ENCODE measurements at places on chromosomes 3 and 15.

DNA sequence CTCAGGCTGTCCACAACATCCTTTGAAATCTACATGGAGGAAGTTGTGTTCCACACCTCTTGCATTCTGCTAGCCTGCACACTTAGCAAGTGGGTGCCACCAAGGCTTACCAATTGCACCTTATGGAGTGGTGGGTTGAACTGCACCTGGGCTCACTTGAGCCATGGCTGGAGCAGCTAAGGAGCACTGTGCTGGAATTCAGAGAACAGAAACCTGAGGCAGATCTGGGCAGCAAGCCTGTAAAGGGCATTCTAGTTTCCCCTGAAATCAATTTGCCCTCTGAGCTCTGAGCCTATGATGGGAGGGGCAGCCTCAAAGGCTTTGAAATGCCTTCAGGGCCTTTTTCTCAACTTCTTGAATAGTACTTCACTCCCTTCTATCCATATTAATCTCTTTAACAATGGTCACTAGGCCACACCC is 18.0 kb downstream of the BTLA start:
- no peak for DNase-seq

DNA sequence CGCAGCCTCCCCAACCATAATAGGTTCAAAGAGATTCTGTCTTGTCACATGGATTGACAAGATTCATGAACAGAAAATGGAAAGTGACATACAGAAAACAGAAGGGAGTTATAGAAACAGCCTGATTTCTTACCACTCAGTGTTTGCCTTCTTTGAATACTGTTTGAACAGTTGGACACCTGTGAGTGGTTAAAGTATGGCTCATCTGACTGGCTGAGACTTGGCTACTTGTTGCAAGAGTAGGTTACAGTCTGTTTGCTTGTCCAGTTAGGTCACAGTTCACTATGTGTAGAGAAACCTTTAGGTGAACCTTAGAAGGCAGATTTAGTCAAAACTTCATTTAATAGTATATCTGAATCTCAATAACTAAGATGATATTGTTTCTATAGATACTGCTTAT is 1003.9 kb upstream of the EPHA6 start:
- no peak for DNase-seq

DNA sequence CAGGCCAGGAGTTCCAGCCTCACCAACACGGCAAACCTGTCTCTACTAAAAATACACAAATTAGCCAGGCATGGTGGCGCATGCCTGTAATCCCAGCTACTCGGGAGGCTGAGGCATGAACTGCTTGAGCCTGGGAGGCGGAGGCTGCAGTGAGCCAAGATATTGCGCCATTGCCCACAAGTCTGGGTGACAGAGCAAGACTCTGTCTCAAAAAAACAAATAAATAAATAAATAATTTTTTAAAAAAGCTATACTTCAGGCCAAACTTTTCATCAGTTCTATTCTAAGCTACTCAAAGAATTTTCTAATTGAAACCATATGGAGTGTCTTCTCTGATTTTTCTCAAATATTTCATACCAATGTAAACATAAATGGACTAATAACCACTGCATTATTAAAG is 43.5 kb downstream of the PHC3 start:
- no peak for DNase-seq

GRCh38 chr3:171825222-171825828 is 15.0 kb upstream of the PLD1 start:
- no peak for DNase-seq

- DNase-seq: no peak
These were observed 34.5 kb upstream of the BNC1 start for GRCh38 chr15:83318861-83319415.

DNA sequence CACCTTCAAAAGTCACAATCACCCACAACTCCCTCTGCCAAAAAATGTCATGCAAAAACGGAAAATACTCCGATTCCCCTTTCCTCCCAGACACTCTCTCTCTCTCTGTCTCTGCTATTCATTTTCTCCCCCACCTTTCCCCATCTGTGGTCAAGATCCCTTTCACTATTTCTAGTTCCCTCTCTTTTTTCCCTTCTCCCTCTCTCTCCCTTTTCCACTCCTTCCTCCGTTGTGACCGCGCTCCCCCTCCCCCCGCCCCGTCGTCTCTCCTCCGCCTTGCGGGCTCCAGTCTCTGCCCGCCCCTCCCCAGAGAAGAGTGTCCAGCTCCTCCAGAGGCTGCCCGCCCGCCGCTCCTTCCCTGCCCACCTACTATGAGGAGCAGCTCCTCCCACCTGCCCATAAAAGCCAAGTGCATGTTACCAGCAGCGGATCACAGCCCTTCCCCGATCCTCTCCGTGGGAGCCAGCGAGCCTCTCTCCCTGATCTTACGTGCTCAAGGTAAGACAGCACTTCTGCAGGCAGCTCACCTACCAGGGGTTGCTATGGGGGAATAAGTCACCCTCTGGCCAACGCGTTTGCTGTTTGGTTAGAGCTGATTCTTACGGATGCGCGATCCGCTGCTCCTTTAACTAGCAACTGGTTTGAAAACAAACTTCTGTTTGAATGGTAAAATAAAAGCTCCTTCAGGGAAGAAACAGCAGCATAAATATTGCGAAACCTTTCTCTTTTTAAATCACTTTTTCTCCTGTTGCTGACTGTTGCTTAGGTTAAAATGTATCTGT is at the start of gene COL8A1:
TSS of gene COL8A1 (plus strand) at position 428 of the 782 bp plus-strand sequence. CDS start 152,089 bp downstream, outside the sequence.
- DNase-seq: no peak

- no peak for DNase-seq
These were observed 167.7 kb downstream of the LRTM1 start for GRCh38 chr3:54760201-54760600.

DNA sequence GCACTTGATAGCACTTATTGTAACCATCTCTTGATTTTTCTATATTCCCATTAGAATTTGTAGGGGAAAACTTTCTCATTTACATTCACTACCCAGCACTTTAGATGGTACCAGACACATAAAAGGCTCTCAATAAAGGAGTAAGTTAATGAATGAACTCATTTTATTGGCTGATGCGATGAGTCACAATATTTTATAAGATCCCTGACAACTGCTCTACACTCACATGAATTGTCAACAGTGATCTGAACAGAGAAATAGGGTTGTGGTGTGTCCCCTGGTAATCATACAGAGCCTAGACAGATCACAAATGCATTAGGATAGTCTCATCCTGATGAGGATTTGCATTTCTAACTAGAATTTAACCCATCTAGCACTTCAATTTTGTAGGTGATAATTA is 567.6 kb upstream of the ARPP21 start:
- no peak for DNase-seq

GRCh38 chr3:186994000-186994955 is 64.0 kb downstream of the ST6GAL1 start:
- DNase-seq: no peak

DNA sequence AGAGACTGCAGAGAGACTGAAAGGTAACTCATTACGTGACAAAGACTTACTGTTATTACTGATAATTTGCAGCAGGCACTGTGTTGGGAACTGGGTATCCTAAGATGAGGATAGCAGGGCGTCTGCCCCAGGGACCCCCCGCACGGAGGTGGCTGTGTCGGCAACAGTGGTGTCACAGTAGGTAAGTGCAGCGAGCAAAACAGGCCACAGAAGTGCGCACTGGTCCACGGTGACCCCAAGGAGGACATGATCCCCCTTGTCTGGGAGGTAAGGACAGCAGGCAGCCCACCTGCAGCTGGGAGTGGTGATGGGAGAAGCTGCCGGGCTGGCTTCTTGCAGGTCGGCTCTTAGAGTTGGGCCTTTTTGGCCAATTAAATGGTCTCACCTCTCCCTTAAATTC is 82.9 kb downstream of the FAM43A start:
- no peak for DNase-seq

DNA sequence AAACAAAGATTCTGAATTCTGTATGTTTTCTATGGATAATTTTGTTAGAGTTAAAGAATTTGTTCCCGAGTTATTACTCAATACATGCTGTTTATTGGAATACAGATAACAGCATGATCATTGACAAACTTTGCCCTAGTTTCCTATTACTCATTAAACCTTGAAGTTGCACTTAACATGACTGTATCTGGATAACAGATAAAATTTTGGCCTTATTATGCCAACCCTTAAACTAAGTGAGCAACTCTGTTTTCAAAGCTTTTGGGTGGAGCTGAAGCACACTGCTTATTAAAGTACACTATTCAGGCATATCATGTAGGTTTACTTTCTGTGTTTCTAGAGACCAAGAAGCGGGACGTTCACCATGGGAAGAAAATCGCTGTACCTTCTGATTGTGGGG is at the start of gene AADAC:
TSS of gene AADAC (plus strand) at position 318 of the 400 bp plus-strand sequence. CDS start at position 365, 47 bp downstream.
- DNase-seq: no peak

- no peak for DNase-seq
These were observed 563.1 kb downstream of the GRM7 start for GRCh38 chr3:7423995-7424394.

GRCh38 chr15:80870893-80871292 is 91.7 kb downstream of the CEMIP start:
- DNase-seq: no peak

GRCh38 chr3:22371607-22372291 is 620.7 kb upstream of the ZNF385D start:
- DNase-seq: no peak

DNA sequence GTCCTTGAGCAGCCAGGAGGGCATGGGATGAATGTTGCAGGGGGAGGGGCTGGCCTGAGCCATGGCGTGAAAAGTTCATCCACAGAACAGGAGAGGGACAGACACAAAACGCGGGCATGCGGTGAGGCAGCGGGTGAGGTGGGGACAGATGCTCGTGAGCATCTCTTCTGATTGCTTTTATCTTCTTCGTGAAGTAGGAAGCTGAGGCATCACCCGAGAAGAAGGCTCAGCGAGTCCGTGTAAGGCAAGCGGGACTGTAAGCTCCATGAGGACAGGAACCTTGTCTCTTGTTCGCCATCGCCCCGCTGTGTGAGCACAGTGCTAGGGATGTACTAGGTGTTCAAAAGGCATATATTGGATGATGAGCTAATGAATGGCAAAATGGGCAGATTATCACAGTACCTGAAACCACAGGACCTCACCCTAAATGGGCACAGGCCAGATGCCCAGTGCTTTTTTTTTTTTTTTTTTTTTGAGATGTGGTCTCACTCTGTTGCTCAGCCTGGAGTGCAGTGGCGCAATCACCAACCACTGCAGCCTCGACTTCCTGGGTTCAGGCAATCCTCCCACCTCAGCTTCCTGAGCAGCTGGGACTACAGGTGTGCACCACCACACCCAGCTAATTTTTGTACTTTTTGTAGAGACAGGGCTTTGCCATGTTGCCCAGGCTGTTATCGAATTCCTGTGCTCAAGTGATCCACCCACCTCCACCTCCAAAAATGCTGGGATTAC is 46.8 kb downstream of the CPN2 start:
- no peak for DNase-seq

- no peak for DNase-seq
These were observed 218.6 kb downstream of the GREM1 start for GRCh38 chr15:32936283-32936918.

- DNase-seq: no peak
These were observed 542 bp downstream of the PLOD2 start for GRCh38 chr3:146160321-146160963.

GRCh38 chr3:137692803-137693431 is 71.2 kb upstream of the SOX14 start:
- DNase-seq: no peak

DNA sequence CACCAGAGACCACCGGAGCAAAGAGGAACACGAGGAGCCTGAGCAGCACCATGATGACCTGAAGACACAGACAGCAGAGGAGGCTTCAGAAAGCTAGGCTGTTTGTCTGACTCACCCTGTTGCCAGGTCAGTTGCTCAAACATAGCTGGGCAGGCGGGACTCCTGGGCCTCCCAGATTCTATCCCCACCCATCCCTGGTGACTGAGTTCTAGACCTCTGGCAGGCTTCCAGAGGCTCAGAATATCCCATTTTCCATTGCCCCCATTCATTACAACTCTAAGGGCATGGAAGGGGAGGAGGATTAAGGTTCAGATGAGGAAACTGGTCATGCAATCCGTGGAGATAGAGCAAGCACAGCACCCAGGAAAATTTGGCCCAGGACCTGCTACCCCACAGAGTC is at the start of gene CDHR4:
TSS of gene CDHR4 (minus strand) at position 113 of the 400 bp plus-strand sequence. CDS start at position 52, 61 bp downstream.
- DNase-seq: no peak

- DNase-seq: no peak
These were observed 213.8 kb downstream of the LRTM1 start for GRCh38 chr3:54714035-54714434.

DNA sequence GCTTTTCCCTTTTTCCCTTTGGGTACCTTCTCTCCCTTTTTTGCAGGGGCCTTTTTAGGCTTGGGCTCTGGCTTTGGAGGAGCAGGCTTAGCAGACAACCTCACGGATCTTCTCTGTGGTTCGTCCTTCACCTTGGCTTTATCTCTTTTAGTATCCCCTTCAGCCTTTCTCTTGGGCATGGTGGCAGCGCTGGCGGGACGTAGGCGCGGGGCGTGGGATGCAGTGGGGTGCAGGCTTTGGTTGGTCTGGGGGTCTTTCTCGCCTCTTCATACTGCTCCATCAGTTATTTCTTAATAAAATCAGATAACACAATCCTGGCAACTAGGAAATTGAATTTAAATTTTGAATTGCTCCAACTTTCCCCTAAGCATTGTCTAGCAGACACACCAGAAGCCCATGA is 11.3 kb upstream of the ATP1B3 start:
- no peak for DNase-seq

DNA sequence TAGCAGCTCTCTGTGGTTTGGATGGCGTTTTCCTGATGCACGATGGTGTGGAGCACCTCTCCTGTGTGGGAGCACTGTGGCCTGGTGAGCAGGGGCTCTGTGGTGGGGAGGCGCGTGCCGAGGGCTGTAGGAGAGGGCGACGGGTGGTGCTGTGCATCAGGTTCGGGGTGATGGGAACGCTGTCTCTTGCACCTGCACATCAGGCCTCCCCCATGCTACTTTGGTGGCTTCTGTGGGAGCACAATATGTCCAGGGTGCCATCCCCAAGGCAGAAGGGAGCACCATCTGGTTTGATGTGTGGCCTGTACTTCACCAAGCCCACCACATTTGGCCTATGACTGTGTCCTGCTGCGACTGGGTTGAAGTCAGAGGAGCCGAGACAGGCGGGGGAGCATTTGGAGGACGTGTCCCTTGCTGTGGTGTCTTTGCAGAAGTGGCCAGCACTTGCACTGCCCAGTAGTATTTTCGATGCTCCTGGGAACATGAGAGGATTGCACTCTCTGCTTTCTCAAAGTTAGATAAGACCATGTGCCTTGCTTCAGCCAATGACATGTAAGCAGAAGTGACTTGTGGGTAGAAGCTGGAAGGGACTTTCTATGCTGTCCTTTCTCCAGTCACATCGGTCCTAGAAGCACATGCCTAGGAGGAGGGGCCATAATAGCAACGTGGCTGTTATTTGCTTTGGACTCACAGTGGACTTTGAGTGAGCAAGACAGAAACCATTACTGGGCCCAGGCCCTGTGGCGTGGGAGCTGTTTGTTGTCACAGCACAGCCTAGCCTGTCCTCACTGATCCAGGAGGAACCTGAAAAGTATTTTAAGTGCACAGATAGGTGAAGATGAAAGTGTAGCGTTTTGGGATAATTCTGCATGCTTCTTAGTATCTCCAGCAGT is 72.1 kb downstream of the APBA2 start:
- no peak for DNase-seq

- DNase-seq: no peak
These were observed 21.0 kb downstream of the CPN2 start for GRCh38 chr3:194330160-194330559.

- DNase-seq: no peak
These were observed 1.3 kb downstream of the RYK start for GRCh38 chr3:134249296-134249841.

Data from CD4-positive, alpha-beta T cell treated with Interferon gamma for 1 hour (primary cell).